ENCODE measurements at places on chromosomes 16 and 17.

GRCh38 chr17:83075270-83075880 is 4.0 kb upstream of the METRNL start:
- no peak for DNase-seq

- DNase-seq = no peak
Observed at GRCh38 chr17:28717578-28718332, at the start of gene RAB34. TSS of gene RAB34 (minus strand) at chr17:28717868. CDS start at chr17:28717266, 602 bp downstream.

GRCh38 chr16:83307594-83307992 is 500.2 kb upstream of the HSBP1 start:
- DNase-seq = no peak

GRCh38 chr17:80491478-80492342 is 15.3 kb upstream of the NPTX1 start:
- DNase-seq = no peak

DNA sequence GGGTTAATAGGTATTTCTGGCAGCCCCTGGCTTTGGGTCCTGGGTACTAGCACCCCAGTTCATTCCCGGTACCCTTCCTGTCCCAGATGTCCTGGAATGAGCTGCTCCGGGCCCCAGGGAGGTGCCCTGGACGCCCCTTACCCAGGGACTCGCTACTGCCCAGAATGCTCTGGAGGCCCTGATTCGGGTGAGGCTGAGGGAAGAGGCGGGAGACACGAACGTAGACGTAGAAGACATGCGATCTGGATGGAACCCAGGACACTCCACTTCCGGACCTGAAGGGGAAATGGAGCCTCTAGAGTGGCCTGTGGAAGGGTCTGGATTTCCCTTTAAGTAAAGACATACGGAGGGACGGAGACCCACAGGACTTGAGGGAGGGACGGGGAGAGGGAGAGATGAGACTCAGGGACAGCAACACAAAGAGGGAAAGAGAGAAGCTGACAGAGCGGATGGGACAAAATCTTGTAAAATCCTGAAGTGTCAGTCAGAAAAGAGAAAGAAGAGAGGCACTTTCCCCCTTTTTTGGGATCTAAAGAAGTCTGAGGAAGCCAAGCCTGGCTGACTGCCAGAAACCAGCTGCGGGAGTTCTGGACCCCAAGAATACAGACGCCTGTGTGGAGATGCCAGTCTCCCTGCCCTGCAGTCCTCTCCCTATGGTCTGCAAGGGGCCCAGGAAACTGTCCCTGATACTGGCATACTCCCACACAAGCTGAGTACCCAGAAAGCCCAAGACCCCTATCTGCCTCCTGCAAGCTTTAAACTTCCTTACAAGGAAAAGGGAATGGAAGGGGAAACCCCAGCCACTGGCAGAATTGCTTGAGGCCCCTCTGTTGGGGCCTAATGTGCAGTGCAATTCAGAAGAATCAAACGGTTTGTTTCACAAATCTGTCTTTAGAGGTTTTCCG is 1.0 kb upstream of the HOXB13 start:
- DNase-seq = no peak

DNA sequence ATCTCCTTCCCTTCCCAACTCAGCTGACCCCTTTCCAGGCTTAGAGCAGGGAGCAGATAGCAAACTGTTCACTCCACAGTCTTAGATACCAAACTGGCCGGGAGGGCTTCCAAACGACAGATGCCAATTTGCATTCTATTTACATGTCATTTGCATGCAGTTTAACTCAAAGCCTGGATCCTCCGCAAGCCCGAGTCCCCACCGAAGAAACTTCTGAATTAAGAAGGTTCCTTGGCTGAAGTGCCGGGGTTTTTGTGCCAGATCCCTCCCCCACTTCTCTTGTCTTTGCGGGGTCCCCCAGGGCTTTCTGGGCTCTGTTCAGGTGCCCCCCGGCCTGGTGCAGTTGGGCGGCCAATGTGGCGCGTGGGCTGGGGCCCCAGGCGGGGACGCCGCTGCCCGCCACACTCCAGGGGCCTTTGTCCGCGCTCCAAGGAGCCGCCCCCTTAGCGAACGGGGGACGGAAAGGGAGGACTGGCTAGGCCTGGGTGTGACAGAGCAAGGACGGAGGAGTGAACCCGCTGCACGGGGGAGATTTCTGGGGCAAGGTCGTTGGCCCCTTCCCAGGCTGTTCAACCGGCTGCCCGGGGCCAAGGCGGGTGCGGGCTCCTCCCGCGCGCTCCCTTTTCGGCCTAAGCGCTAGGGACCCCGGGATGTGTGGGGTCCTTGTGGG is 1.2 kb downstream of the GPRC5B start:
- no peak for DNase-seq

DNA sequence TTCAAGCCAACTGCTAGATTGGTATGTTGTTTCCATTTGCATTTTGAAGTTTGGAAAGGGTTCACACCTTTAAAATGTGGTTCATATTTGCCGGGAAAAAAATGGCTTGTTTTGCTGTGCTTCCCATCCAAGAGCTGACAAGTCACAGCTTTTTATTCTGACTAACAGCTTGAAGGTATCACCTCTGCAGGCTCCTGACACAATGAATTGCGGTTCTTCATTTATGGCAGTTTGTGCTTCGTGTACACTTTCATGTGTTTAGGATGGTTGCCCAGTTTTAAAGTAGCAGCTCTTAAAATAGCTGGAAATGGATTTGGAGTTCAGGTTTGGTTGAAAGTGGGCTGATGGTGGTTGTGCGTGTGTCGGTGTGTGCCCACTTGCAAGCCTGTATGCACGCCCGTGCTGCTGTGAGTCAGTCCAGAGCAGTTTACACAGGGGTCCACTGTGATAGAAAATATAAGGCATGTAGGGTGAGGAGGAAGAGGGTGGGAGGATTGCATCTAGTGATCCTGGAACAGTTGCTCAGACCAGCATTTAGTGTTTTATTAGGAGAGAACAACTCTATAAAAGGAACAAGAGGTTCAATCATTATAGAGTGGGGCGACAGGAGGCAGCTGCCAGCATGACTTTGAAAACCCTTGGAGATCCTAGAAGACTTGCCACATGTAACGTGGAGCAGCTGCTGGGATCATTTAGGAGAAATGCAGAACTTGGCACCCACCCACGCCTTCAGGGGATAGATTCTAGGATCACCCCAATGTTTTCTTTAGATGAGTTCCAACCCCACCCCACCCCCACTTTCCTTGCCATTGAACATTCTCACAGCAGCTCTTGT is 108.0 kb upstream of the TBX2 start:
- no peak for DNase-seq

DNA sequence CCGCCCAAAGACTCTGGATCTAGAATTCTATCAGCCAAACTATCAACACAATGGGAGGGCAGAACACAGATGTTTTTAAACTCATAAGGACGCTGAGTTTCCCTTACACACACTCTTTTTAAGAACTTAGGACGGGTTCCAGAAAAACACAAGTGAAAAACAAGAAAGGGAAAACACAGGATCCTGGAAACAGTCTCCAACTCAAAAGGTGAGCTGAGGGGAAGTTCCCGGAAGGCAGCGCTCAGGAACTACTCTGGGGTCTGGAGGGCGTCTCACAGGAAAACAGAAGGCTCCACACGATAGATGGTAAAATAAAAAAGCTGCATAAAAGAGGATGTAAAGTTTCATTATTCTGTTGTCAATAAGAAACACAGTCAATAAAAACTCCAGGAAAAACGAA is 80.2 kb upstream of the DOC2B start:
- DNase-seq = no peak

DNA sequence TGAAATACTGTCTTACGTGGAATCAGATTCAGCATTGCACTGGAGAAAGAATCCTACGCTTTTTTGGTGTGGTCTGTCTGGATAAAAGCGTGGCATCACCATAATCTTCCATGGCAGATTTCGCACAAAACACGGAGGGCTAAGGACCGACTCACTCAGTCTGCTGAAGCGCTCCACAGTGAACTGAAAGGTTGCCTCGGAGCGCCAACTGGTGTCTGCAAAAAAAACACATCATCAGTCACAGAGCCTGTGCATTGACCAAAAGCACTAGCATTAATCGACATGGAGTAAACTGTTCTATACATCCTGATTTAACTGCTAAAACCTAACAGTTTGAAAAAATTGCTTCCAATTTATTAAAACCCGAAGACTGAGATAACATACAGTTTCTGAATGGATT is 40.5 kb downstream of the USP7 start:
- no peak for DNase-seq

DNA sequence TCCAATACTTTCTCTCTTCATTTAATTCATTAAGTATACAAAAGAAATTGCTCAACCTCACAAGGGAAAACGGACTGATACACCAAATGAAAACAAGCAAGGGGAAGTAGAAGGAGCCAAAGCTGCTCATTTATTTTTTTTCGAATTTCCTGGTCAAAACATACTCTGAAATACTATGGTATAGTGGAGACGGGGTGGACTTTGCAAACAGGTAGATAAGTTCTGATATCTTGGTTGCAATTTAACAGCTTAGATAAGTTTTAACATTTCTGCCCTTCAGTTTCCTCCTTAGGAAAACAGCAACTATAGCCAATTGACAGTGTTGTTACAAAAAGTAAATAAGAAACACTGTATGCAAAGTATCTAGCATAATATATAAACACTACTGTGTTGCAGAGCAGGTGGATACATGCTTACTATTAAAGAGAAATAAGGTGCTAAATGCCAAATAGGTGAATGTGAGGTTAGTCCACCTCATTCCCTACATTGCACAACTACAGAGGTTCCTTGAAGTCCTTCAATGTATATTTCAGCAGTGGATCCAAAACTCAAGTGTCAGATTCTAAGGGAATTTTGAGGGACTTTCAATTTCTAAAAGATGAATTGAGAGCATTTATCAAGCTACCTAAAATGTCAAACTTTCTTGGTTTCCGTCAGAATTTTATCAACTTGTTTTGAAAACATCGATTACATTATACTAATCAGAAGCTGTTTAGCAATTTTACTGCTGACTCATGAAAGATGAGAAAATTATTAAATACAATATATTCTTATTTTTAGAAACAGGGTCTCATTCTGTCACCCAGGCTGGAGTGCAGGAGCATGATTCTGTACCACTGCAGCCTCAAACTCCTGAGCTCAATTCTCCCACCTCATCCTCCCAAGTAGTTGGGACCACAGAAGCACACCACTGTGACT is 11.0 kb downstream of the CCDC47 start:
- DNase-seq = no peak

DNA sequence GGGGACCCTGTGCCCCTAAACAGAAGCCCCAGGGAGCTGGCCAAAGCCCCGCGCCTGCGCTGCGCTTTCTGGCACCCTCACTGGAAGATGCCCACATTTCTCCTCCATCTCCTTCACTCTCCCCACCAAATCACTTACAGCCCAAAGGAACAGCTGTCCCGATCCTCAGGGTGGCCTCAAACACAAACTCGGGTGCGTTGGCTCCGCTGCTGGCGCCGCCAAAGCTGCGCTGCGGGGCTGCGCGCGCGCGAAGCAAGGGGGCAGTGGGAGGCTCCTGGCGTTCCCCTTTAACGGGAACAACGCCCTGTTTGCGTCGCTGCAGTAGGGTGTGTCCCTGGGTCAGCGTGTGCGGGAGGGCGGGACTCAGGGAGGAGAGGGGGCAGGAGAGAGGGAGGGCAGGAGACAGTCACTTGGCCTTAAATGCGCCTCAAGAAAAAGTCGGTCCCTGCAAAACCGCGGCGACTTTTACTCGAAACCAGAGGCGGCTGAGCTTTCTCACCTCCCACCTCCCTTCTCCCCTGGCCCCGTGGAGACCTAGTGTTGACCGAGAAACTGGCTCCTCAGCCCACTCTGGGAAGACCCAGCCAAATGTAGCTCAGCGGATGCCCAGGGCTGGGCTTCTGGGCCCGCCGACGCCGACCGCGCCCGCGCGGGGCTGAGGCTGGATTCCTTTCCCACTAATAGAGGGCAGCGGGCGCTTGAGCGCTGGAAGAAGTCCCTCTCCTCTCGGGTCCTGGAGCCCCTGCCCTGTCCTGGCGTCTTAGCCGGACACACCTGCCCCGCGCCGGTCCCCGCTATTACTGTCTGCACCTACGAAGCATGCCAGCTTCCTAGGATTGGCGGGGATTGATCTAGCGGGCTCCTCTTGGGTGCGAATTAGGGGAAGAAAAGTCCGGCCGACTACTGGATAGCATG is 2.6 kb downstream of the PMP22 start:
- DNase-seq = no peak

- DNase-seq = no peak
Observed at GRCh38 chr16:79687249-79688130, 87.0 kb upstream of the MAF start.

DNA sequence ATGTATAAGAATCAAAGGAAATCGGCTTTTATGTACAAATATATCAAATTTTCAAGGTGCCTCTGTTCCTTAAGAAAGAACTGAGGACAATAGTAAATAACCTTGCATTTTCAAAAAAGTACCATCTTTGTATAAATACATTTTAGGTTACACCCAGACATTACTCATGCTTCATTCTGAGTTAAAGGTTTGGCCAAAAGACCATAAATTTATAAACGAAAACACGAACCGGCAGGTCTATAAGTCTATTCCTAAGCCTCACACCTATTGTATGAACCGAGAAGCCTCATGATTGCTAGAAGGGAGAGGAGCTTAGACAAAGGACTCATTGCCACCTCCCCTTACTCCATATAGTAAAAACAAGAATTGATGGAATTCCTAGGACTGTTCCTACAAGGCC is 94.6 kb upstream of the PSMD7 start:
- DNase-seq = no peak

DNA sequence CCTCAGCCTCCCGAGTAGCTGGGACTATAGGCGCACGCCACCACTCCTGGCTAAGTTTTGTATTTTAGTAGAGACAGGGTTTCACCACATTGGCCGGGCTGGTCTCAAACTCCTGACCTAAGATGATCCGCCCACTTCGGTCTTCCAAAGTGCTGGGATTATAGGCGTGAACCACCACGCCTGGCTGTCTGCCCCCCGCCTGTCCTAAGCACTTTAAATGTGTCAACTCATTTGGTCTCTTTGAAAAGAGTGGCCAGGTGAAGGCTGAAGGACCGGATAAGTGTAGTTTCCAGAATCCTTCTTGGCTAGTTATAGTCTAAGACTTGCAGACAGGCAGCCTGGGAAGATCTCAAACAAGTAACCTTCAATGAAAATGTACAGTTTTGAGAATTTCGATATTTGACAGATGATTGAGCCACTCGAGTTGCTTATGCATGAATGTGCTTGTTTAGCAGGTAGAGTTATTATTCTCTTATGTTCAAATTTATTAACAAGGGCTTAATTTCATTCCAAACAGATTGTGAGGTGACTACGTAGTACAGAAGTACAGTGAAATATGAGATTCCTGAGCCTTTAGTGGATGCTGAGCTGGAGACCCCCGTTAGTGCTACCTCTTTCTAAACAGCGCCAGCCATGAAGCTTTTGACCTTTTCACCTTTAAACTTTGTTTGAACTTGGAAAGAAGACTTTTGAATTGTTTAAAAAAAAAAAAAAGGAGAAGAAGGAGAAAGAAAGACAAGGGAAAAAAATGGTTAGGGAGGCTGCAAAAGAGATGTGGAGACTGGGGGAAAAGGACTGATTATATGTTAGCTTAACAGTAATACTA is 164.4 kb upstream of the TBX2 start:
- no peak for DNase-seq

GRCh38 chr17:78912082-78912481 is 9.1 kb upstream of the CEP295NL start:
- DNase-seq = no peak

DNA sequence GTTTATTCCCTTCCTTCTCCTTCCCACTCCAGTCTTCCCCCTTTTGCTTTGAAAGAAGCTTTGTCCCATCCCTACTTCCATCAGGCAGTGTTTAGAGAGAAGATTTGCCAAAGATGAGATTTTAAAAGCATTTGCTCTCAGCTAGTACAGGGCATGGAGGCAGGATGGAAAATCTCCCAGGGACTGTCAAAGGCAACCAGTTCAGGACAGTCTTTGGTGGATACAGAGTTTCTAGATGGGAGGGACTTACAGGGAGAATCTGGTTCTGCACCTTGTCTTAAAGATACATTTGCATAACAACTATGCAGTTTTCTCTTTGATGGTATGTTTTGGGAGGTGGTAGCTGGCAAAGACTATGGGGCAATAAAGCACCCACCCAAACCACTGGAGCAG is 26.2 kb downstream of the CHD9 start:
- DNase-seq = no peak
